ENCODE measurements at places on chromosomes 3 and 15. TPM values are rescaled to one million over a fixed set of nuclear protein-coding genes. Genes with fewer than 3 reads are reported as not detected.

DNA sequence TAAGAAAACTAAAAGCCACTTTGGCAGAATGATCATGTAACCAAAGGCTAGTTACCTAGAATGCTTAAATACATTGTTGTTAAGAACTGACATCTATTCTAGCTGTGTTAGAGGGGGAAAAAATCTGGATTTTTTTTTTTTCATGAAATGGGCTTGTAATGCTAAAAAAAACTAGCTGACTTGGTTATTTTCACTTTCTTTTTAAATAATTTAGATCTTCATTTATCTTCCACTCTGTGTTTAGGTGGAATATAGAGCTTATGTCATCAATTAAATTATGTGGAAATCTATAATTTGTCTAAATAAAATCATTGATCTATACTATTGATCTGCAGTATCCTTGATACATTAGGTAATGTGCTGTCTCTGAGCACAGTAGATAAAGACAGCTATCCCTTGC lies 217.4 kb downstream of the TCF12 start:
- DNase-seq: no peak

DNA sequence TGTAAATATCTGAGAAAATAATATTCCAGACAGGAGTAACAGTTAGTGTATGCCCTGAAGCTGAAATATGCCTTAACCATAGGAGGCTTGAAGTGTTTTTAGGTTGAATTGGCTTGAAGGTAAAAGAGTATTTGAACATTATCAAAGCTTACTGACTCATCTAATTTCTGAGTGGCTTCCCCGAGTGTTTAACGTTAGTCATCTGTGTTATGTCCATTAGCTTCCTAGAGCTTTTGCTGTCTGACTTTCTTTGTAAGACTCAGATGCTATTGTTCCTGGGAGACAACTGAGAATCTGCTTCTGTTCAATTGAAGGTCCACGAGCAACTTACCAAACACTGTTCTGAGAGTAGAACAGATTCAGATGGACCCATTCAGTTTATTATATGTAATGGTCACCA lies 656.8 kb upstream of the NECTIN3 start:
- DNase-seq: peak; percentile 25

GRCh38 chr15:22895465-22896190 lies 57.2 kb downstream of the NIPA2 start:
- peak; percentile 78 for DNase-seq

DNA sequence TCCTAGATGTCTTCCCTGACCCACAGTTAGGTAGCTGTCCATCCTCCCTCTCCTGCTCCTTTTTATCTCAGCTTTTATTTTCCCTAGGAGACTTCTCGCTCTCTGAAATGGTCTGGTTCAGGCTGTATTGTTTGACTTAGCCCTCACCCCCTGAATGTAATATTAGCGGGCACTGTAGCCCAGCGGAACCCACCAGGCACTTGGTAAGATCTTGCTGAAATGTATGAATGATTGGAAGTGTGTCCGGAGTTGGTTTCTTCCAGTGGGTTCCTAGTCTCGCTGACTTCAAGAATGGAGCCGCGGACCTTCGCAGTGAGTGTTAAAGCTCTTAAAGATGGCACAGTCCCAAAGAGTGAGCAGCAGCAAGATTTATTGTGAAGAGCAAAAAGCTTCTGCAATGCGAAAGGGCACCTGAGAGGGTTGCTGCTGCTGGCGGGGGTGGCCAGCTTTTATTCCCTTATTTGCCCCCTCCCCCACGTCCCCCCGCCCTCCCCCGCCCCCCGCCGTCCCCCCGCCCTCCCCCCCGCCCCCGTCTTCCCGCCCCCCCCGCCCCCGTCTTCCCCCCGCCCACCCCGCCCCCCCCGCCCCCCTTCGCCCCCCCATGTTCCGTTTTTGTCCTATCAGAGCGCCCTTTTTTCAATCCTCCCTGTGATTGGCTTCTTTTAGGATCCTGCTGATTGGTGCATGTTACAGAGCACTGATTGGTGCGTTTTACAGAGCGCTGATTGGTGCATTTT lies 694 bp upstream of the EEFSEC start:
- no peak for DNase-seq

- DNase-seq: no peak
Measured at GRCh38 chr15:28107904-28108275, 8.8 kb upstream of the OCA2 start.

DNA sequence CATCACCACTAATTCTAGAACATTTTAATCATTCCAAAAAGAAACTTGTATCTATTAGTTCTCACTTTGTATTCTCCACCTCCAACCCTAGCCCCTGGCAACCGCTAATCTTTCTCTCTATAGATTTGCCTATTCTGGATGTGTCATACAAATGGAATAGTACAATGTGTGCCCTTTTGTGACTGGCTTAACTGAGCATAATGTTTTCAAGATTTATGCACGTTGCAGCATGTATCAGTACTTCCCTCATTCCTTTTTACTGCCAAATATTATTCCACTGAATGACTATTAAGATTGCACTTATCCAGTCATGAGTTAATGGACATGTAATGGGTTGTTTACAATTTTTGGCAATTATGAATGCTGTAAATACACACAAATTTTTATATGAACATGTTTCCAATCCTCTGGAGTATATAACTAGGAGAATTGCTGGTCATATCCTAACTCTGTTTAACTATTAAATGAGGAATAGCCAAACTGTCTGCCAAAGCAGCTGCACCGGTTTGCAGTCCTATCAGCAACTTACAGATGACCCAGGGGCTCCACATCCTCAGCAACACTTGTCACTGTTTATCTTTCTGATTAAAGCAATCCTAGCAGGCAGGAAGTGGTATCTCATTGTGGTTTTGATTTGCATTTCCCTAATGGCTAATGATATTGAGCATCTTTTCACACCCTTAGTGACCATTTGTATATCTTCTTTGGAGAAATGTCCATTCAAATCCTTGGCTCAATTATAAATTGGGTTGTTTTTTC lies 42.9 kb downstream of the DCUN1D1 start:
- DNase-seq: peak; percentile 33

DNA sequence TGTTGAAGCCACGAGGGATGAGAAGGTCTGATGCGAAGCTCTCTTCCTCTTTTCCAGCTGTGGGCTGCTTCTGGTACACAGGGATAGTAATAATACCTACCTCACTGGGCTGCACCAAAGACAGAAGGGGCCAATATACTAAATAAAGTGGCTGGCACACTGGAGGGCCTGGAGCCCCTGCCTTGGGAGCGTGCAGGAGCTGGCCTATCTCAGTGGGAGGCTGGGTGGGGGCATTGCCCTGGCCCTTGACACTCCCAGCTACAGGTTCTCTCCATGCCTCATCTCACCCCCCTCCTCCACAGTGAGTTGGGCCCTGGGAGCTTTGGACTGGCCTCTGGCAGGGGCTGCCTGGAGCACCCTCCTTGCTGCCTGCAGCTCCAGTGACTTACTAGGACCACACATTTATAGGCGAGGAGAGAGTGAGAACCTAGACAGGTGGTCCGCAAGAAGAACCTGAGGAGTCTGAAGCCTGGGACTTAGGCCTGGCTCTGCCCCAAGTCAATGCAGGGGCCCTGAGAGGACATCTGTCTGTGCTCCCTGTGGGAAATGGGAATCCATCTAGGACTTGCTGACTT lies 1.6 kb downstream of the NOX5 start:
- DNase-seq: no peak

- no peak for DNase-seq
Measured at GRCh38 chr3:197836244-197836643, 45.2 kb downstream of the LRCH3 start.

GRCh38 chr3:120471643-120472042 lies 20.9 kb upstream of the FSTL1 start:
- DNase-seq: no peak

DNA sequence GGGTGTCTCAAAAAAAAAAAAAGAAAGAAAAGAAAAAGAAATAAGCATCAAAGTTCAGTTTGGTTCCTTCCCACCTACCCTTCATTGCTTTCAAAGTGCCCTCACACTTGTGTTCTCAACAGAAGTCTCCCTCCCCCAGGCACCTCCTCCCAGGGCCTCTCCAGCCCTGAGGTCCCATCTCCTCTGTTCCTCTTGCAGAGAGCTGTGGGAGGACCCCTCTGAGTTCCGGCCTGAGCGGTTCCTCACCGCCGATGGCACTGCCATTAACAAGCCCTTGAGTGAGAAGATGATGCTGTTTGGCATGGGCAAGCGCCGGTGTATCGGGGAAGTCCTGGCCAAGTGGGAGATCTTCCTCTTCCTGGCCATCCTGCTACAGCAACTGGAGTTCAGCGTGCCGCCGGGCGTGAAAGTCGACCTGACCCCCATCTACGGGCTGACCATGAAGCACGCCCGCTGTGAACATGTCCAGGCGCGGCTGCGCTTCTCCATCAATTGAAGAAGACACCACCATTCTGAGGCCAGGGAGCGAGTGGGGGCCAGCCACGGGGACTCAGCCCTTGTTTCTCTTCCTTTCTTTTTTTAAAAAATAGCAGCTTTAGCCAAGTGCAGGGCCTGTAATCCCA lies 6.1 kb downstream of the CYP1A2 start:
- no peak for DNase-seq

DNA sequence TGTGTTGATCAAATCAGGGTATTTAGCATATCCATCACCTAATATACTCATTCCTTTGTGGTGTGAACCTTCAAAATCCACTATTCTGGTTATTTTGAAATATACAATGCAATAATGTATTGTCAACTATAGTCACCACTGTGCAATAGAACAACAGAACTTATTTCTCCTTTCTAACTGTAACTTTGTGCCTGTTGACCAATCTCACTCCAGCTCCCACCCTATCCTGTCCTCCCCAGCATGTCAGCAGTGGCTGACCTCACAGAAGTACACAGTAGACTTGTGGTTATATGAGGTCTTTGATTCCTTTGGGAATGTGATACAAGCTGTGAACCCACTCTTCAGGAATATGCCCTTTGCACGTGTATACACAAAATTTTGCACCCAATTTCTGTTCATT lies 64.2 kb downstream of the ECT2 start:
- peak; percentile 35 for DNase-seq

DNA sequence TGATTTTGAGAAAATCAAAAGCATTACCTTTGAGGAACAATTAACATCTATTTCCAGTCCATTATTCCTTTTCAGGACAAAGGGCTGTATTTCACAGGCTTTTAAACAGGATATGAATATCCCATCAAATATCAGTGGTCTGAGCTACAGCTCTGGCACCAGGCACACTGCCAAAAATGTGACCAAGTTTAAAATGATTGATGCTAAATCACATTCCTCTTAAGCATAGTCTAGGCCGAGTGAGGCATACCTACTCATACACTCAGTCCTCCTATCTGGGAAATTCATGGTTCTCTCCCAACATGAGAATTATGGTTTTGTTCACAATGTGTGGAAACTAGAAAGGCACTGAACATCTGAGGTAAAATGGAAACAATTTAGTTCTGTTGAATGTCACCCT lies 683.5 kb downstream of the TUSC7 start:
- no peak for DNase-seq

DNA sequence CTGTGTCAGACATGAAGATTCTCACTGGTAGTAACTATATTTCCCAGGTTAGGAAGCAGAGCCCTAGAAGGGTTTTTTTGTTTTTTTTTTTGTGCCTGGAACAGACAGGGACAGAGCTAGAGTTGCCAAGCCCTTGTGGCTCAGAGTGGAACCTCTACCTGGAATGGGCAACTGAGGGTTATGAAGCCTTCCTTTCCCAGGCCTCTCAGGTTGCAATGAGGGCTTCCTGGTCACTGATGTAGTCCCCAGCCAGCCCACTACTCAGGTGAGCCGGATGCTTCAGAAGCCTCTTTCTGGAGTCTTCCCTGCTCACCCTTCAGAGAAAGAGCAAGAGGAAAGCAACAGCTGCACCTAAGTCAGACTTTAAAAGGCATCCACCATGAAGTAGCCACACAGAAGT lies 48.8 kb upstream of the MANF start:
- no peak for DNase-seq

DNA sequence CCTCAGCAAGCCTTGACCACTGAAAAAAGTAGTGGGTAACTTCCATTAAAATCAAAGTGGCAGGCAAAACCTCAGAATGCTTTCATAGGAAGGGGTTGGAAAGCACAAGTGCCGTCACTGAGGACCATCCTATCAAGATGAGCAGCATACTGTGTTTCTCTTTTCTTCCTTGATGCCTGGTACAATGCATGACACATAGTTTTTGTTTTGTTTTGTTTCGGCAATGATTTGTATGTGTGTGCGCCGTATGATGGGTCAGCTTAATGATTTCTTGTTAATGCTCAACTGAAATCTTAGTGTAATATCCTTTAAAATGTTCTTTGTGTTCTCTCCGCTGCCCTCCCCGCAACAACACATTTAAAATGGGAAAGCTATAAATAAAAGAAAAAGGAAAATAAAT lies 476.4 kb upstream of the KCNMB2 start:
- no peak for DNase-seq

DNA sequence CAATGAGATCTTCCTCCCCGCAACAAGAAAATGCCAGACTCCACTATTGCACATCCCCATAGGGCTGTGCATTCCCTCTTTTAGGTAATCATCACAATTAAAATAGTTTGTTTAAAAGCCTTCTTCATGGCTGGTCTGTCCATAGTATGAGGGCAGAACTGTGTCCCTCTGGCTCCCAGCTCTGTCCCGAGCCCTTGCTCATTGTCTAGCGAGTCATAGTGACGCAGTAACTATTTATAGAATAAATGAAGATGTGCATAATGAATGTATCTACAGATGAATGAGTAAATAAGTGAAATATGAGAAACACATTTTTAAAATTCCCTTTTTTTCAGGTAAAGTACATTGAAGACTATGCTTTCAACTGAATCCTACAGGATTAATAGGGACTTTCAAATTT lies 128.4 kb upstream of the TMC3 start:
- no peak for DNase-seq

DNA sequence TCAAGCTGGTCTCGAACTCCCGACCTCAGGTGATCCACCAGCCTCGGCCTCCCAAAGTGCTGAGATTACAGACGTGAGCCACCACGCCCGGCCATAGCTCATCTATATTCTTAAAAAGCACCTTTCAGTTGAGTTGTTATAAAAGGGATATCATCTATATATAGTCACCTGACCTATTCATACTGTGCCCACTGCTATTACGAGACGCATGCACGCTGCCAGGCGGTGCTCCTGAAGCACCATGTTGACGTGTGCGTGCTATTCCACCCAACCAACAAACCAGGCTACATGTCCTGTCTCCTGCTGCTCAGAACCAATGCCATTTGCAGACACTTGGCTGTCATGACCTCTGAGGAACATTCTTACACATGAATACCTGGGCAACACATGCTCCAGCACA lies 17.6 kb downstream of the CYFIP1 start:
- no peak for DNase-seq

LRTM1 gene
- 0.16 TPM for total RNA-seq

DRD3 gene
- not detected for total RNA-seq

MCF2L2 gene
- total RNA-seq: 0.64 TPM

IREB2 gene
- 29.7 TPM for total RNA-seq

FEZF2 gene
- total RNA-seq: not detected

LRRN1 gene
- 0.21 TPM for total RNA-seq

SEC11A gene
- total RNA-seq: 178 TPM

CPNE9 gene
- not detected for total RNA-seq

POLR2M gene
- 64.4 TPM for total RNA-seq

C3orf70 gene
- total RNA-seq: 0.05 TPM
